KG1 (cell line): ENCODE measurements at places on chromosomes 4 and X.

- DNase-seq = no peak
Observed at GRCh38 chrX:857376-857775, 226.8 kb downstream of the SHOX start.

DNA sequence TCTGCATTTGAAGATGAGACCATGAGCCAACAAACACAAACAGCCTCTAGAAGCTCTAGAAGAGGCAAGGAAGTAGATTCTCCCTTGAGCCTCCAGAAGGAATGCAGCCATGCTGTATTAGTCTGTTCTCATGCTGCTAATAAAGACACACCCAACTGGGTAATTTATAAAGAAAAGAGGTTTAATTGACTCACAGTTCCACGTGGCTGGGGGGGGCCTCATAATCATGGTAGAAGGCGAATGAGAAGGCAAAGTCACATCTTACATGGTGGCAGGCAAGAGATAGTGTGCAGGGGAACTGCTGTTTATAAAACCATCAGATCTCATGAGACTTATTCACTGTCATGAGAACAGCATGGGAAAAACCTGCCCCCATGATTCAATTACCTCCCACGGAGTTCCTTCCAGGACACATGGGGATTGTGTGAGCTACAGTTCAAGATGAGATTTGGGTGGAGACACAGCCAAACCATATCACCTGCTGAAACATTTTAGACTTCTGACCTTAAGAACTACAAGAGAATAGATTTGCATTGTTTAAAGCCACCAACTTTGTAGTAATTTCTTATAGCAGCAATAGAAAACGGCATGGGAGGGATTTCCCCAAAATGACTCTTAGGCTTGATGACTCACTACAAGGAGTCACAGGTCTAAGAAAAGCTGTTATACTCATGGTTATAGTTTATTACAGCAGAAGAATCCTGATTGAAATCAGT, 284.4 kb upstream of the SFRP2 start:
- no peak for DNase-seq

DNA sequence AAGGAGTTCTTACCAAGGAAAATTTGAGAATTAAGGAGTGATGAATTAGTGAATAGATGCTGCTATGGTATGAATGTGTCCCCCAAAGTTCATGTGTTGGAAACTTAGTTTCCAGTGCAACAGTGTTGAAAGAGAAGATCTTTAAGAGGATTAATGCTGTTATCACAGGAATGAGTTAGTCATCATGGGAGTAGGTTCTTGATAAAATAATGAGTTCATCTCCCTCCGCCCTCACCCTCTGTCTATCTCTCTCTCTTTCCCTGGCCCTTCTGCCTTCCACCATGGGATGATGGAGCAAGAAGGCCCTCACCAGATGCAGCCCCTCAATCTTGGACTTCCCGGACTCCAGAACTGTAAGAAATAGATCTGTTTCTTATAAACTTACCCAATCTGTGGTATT, 38.3 kb upstream of the KLHL8 start:
- no peak for DNase-seq

DNA sequence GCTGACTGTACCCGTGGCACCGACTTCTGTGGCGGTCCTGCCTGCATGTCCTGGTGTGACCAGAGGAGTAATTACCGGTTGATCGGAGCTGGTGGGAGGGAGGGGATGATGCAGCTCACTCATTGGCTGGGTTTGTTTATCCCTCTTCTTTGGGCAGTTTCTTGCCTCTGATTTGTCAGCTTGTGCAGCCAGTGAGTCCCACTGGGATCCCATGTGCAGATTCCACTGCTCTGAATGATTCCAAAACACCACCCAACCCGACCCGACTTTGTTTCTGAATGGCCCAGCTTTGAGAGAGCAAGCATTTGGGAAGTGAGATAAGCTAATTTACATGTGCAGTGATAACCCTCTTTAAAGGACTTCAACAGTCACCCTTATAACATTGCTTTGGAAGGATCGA, 13.8 kb downstream of the FHDC1 start:
- no peak for DNase-seq
